ENCODE measurements at places on chromosomes 1 and 21.

DNA sequence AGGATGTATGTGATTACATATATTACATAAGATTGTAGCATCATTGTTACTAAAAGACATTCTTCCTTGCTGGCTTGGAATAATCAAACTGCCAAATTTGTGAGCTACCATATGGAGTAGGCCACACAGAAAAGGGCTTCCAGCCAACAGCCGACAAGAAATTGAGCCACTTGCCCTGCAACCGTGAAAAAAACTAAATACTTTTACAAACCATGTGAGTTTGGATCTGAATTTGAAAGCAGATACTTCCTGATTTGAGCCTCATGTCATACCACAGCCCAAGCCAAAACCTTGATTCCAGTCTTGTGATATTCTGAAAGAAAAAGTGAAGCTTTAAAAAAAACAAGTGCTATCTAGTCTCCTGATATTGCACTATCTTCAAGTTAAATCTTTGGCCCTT, 55.6 kb upstream of the PRMT6 start:
- DNase-seq, result no peak

- DNase-seq, result no peak
Observed at GRCh38 chr1:231553320-231553719, 24.9 kb downstream of the TSNAX start.

- no peak for DNase-seq
Observed at GRCh38 chr1:22236166-22236565, 93.3 kb upstream of the WNT4 start.

- DNase-seq, result no peak
Observed at GRCh38 chr1:156435545-156436140, 64.9 kb downstream of the MEF2D start.

DNA sequence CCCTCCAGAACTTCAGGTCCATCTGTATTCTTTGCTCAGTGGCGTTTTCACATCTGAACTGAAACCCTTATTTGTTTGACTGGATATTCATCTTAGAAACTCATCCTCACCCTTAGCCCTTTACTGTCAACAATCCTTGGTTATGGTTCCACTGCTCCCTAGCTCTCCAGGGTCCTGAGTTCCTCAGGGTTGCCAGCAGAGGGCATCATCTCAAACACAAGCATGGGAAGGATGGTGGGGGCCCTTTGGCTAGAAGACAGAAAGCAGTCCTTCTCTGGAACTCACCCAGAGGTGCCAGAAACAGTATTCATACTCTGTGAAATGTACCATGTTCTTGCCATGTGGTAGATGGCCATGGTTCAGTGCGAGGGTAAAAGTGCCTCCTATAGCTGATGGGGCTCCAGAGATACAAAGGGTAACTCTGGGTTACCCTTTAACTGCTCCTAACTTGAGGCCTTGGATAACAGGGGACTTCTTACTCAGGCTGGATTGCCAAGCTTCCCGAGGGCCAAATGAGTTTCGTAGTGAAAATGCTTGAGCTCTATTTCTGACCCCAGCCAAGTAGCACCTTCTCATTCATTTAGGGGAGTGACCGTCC, 11.3 kb downstream of the NCSTN start:
- no peak for DNase-seq

DNA sequence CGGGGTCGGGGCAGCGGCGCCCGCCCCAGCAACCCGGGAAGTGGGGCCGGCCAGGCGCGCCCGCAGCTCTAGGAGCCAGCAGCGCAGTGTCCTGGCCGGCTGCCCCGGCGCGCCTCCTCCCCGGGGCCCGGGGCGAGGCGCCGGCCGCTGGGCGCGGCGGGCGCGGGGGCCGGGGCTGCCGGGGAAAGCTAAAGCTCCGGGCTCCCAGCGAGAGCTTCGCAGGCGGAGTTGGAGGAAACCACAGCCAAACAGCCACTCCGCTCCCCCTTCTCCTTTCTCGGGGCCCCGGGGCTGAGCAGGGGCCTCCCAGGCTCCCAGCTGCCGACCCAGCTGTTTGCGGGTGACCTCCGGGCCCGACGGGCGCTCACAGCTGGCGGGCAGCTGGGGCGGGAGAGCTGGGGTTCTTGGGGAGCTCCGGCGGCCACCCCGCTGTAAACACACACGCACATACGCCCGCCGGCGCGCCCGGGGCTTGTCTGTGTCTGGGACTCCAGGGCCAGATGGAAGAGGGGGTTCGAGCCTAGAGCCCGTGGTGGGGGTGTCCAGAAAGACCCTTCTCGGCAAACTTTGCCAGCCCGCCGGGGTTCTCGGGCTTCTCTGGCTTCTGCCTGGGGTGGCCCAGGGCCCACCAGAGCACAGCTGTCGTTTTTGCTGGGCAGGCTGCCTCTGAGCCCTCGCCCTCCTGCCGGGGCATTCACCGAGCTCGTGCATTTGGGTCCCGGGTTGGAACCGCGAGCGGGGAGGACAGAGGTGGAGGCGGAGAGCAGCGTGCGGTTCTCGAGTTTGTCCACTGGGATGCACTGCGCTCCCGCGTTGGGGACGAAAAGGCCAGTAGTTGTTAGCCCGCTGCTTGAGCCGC, 1.5 kb downstream of the AJAP1 start:
- DNase-seq, result no peak

DNA sequence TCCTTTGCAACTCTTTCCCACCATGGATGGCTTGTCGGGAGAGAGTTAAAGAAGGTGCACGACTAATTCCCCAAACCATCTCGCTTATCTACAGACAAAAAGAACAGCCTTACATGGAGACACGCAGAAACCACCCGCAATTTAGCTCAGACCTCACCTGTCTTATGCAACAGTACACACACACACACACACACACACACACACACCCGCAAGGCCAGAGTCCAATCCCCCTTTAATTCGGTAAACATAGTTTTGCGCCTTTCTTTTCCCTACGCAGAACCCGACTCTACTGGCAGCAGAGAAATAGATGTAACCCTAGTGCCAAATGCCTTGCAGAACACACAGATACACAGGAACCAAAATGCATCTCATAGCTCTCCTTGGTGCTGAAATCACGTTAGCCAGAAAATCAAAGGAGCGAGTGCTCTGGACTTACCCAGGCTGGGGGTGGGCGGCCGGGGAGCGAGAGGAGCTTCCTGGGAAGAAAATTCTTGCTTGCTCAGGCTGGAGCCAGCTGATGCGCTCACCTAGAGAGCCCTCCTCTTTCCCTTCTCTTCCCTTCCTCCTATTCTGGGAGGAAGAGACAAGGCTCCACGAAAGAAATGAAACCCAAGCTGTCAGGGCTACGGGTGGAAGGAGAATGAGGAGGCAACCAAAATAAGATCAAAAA, 470 bp downstream of the TNR start:
- peak; percentile 10 for DNase-seq

DNA sequence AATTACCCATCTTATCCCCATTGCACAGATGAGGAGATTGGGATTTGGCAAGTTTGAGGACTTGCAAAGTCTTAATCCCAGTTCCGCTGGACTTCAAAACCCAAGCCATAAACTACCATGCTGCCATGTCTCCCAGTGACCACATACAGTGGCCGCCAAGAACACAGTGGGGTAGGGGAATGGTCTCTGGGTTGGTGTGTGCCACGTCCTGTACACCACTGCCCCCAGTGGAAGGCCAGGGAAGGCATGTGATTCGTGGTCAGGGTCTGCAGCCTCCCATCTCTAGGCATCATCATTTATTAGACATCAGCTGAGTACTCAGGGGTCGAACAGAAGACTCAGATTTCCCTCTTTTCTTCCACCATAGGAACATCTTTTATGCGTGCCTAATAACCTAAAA, 76.0 kb downstream of the MAN1C1 start:
- DNase-seq, result peak; percentile 29

DNA sequence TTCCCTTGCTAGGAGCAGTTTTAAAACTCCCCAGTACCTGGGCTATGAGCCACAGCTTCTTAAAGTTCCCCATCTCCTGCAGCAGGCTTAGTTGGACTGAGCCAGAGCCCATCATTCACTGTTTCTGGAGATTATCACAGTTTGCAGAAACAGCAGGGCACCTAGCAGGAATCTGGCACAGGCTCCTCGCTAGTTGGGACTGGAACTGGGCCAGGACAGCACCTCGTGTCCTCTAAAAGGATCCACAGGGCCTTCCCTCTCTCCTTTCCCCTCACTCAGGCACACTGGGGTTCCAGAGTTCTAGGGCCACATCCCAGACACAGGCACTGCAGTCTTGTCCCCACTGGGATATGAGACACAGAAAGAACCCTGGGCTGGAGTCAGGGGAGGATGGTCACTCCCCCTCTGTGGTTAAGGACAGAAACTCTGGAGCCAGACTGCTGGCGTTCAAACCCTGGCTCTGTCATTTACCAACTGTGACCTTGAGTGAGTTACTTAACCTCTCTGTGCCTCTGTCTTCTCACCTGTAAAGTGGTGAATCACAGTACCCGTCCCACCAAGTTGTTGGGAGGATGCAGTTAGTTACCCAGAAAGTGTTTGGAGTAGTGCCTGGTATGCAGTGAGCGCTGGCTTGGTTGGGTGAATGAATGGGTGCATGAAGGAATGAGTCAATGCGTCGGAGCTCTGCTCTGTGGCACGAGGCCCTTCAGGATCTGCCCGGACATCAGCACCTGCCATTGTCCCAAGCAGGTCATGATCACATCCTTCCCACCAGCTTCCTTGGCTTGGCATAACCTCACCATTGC, 18.8 kb upstream of the ECE1 start:
- DNase-seq, result peak; percentile 64

DNA sequence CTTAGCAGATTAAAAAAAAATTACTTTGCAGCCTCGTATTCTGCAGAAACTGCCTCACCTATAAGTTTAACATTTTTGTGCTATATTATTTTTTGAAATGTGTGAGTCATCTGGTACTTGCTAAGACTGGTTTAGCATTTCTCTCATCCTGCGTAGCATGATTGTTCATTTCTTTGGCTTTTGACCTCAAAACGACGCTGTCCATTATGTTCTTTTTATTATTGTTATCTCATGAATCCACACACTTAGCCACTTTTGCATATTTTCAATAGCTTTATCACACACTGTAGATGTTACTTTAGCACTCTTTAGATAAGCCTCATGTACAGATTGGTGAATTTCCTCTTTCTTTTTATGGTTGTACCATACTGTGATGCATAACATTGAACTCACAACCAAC, 1004.9 kb upstream of the NCAM2 start:
- no peak for DNase-seq

DNA sequence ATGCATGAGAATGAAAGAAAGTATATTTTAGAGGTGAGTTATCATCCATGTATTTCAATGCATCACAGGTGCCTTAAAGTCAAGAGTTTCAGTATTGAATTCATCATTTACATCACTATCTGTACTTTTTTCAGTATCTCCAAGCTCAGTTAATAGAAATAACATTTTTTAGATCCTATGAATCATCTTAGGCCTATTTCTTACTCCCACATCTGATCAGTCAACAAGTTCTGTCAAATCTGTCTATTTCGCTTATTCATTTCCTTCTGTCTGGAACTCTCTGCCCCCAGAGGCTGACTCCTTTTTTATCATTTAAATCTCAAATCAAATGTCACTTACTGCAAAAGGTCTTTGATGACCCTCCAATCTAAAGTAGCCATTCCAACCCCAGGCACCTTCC, 295.2 kb downstream of the LRRC7 start:
- DNase-seq, result no peak

DNA sequence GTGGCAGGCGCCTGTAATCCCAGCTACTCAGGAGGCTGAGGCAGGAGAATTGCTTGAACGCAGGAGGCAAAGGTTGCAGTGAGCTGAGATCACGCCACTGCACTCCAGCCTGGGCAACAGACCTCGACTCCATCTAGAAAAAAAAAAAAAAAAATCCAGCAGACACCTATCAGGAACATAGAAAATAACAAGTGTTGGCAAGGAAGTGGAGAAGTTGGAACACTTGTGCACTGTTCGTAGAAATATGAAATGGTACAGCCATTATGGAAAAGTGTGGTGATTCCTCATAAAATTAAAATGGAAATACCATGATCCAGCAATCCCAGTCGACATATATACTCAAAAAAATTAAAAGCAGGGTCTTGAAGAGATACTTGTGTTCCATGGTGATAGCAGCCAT, 12.0 kb upstream of the C1orf162 start:
- DNase-seq, result no peak

DNA sequence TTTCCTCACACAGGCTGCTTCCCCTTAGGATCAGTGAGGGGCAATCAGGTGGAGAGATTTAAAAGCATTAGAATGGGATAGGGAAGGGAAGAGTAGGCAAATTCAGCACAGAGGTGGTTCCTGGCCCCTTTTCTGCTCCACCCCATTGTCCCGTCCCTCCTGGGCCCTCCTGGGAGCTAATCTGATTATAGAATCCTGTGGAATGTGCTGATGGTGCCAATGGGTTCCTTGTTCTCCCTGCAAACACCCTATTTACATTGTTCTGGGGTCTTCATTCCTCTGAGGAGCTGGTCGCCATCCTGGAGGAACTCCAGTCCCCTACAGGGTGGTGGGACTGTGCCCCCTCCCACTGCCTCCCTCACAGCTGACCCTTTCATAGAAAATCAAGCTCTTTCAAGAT, 34.4 kb upstream of the LRP8 start:
- DNase-seq, result no peak

DNA sequence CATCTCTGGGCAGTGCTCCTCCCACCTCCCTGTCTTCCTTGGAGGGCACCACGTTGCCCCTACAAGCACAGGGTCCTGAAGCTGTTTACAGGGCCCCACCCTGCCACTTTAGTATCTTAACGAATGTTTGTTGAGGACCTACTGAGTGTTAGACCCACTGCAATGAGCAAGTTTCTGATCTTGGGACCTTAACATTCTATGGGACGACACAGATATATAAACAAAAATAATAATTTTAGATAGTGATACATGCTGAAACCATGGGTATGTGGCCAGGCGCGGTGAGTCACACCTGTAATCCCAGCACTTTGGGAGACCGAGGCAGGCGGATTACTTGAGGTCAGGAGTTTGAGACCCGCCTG, 10.1 kb downstream of the ENTREP3 start:
- no peak for DNase-seq

GRCh38 chr1:33247545-33247944, 8.7 kb upstream of the ZNF362 start:
- no peak for DNase-seq

DNA sequence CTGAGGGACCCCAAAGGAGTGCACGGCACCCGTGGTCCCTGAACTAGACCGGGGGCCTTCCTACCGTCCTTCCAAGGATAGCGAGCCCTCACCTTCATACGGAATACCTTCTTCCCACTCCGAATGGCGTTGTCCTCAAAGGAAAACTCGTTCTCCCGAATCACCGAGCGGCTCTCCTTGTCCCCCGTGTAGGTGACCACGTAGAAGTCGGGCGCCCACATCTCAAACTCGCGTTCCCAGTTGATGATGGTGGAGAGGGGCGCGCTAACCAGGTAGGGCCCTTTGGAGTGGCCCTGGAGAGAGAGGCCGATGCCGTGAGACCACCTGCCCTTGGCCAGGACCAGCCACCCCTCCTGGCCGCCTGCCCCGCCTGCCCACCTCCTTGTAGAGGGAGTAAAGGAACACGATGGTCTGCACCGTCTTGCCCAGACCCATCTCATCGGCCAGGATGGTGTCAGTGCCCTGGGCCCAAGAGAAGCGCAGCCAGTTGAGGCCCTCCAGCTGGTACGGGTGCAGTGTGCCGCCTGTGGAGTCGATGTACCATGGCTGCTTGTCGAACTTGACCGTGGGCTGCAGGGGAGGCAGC, 38.0 kb downstream of the CHD5 start:
- no peak for DNase-seq

- DNase-seq, result peak; percentile 52
Observed at GRCh38 chr1:44405031-44405797, at the start of gene RNF220. Gene RNF220 (plus strand): TSS chr1:44405255.

GRCh38 chr1:117013309-117013858, 11.8 kb downstream of the CD101 start:
- no peak for DNase-seq

- DNase-seq, result no peak
Observed at GRCh38 chr1:70434253-70434859, 23.3 kb downstream of the CTH start.

- no peak for DNase-seq
Observed at GRCh38 chr1:244053831-244054230, 2.7 kb downstream of the ZBTB18 start.

GRCh38 chr21:14614287-14614686, 68.2 kb upstream of the SAMSN1 start:
- no peak for DNase-seq

All from NCI-H1092 (cell line).